Hepatocyte (in vitro differentiated cells): ENCODE measurements at places on chromosomes 12 and 14. TPM values are rescaled to one million over a fixed set of nuclear protein-coding genes. Genes with fewer than 3 reads are reported as not detected.

DNA sequence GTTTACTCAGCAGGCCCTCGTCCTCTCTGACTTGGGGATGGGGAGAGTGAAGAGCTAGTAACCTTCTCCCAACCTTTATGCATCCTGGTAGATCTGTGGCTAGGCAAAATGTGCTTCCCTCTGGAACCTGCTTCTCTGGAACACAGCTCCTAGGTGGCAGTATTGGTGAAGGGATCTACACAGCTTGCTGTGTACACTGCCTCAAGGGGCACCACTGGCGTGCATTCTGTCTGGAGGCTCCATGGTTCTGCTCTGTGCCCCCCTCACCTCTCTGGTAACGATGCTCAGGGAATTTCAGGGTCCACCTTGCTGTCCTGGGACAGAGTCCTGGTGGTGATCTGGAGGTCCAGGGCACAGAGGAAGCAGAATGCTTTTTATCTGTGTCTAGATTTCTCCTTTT lies 43.5 kb upstream of the KCNA5 start:
- no peak for DNase-seq
- no peak overlapping the region for H3K4me3 ChIP-seq
- no peak overlapping the region for H3K27ac ChIP-seq
- no peaks in the 10 kb centered on the region for H3K4me1 ChIP-seq
- no peaks in the 10 kb centered on the region for H3K36me3 ChIP-seq

- H3K27me3 ChIP-seq: no peaks in the 10 kb centered on the region
- H3K4me1 ChIP-seq: no peaks in the 10 kb centered on the region
- H3K4me3 ChIP-seq: no peak overlapping the region
- no peak for DNase-seq
Measured at GRCh38 chr14:44804391-44804790, 157.4 kb downstream of the KLHL28 start.

DNA sequence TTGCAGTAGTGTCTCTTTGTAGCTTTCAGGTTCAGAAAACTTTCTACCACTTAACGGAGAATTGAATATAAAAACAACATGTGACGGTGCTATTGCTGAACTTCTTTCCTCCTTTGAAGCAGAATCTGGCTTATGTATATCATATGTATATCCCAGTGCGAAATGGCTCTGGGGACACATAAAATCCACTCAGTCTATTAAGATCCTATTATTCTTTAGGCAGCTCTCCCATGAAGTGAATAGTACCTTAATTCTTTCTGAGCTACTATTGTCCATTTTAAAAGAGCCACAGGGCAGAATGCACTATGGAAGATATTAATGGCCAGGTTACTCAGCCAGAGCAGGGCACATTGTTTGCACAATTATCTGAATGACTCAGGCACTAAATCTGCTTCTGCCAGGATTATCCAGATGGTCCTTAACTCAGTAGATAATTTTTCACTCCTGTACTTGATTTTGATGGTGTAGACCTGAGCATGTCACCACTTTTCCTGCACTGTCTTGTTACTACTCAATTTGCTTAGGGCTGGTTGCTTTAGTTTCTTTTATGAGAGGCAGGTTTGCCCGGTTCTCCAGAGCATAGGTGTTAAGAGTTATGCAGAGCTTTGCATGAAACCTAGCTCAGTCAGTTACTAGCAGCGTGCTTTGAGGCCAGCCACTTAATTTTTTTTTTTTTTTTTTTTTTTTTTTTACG lies 5.5 kb downstream of the CNTN1 start:
- H3K4me1 ChIP-seq: no peaks in the 10 kb centered on the region
- no peak for DNase-seq
- H3K27ac ChIP-seq: no peak overlapping the region
- H3K36me3 ChIP-seq: no peaks in the 10 kb centered on the region
- H3K4me3 ChIP-seq: no peak overlapping the region
- H3K27me3 ChIP-seq: peaks cover 37% of the 10 kb centered on the region

GRCh38 chr14:104286496-104286895 lies 148.1 kb downstream of the KIF26A start:
- H3K36me3 ChIP-seq: no peaks in the 10 kb centered on the region
- H3K4me3 ChIP-seq: no peak overlapping the region
- no peak overlapping the region for H3K27ac ChIP-seq
- peaks cover 10% of the 10 kb centered on the region for H3K4me1 ChIP-seq

- no peaks in the 10 kb centered on the region for H3K36me3 ChIP-seq
- no peak overlapping the region for H3K4me3 ChIP-seq
- no peak overlapping the region for H3K27ac ChIP-seq
Measured at GRCh38 chr14:48323665-48324064, 648.3 kb upstream of the MDGA2 start.

DNA sequence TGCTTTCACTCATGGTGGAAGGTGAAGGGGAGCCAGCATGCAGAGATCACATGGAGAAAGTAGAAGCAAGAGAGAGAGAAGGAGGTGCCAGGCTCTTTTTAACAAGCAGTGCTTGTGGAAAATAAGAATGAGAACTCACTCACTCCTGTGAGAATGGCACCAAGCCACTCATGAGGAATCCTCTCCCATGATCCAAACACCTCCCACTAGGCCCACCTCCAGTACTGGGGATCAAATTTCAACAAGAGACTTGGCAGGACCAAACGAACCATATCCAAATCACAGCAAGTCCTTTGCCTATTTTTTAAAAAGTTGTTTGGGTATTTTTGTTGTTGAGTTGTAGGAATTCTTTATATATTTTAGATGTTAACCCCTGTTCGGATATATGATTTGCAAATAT lies 245.9 kb upstream of the ARID2 start:
- no peaks in the 10 kb centered on the region for H3K27me3 ChIP-seq
- H3K27ac ChIP-seq: no peak overlapping the region

- no peaks in the 10 kb centered on the region for H3K27me3 ChIP-seq
- no peaks in the 10 kb centered on the region for H3K36me3 ChIP-seq
- H3K4me3 ChIP-seq: peak overlapping the region; percentile 74
- peak overlapping the region; percentile 94 for H3K27ac ChIP-seq
- DNase-seq: no peak
- peaks cover 16% of the 10 kb centered on the region for H3K4me1 ChIP-seq
Measured at GRCh38 chr14:73887318-73887616, 608 bp downstream of the ZNF410 start.

- H3K4me1 ChIP-seq: peaks cover 20% of the 10 kb centered on the region
- no peaks in the 10 kb centered on the region for H3K36me3 ChIP-seq
- H3K4me3 ChIP-seq: no peak overlapping the region
- H3K27ac ChIP-seq: peak overlapping the region; percentile 20
Measured at GRCh38 chr12:111410431-111411184, 4.9 kb downstream of the SH2B3 start.

DNA sequence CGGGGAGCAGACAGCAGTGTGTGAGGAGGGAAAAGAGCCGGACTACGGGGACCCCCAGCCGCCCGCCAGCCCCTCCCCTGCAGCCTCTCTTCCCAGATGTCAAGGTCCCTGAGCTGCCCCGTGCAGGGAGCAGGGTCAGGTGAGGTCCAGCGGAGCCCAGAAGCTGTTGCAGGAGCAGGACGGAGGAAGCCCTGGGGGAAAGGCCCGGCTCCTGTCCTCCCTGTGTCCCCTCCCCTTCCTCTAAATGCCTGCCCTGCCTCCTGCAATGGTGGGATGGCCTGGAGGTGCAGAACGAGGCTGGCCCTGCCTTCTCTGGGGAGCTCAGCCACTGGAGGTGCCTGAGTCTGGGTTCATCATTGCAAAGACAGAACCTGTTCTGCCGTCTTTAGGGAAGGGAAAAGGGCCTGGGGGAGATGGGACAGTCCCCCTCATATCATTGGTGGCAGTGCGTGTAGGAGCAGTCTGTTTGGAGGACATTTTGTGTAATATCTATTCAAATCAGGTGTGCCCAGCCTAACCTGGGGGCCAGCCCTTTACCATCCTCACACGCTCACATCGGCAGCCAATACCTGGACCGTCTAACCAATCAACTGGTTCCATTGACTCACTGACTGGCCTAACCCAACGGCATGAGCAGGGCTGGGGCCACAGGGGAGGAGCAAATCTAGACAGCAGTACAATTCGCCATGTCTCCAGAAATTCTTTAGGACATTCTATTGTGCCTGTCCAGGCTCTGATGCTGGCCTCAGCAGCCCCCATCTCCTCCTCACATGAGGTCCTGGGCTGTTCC lies 364.1 kb upstream of the SFSWAP start:
- H3K27me3 ChIP-seq: peaks cover 8% of the 10 kb centered on the region
- no peaks in the 10 kb centered on the region for H3K4me1 ChIP-seq
- H3K4me3 ChIP-seq: no peak overlapping the region
- no peak for DNase-seq
- H3K27ac ChIP-seq: no peak overlapping the region

DNA sequence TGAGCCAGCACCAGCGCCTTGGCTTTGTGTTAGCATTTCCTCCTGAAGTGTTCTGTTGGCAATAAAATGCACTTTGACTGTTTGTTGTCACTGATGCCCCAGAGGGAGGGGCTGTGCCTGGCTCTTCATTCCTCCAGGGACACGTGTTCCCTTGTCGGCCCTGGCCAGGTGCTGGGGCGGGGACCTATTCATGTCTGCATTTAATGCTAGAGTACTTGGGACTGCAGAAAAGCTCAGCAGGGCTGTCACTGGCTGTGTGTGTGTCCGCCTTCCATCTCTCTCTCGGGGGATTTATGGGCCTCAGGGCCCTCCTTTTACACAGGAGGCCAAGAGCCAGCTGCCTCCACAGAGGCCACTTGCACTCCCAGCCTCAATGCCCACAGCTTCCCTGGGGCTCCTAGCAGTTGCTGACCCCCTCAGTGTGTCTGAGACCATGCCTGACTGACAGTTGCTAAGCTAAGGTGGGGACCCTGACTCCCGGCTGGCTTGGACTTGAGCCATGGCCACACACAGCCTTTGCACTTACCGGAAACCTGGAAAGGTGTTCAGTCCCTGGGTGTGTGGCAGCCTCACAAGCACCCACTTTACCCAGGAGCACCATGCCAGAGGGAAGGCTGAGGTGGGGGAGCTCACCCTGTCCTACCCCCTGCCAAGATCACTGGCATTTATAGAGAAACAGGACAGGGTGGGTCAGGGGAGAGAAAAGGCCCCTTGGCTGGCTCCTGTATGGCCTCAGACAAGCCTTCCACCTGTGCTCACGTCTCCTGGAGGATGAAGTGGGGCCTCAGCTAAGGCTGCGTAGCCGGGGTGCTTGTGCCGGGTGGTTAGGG lies 27.8 kb downstream of the HIP1R start:
- H3K4me1 ChIP-seq: peaks cover 12% of the 10 kb centered on the region
- peak; percentile 88 for DNase-seq
- no peaks in the 10 kb centered on the region for H3K36me3 ChIP-seq
- H3K4me3 ChIP-seq: no peak overlapping the region
- peak overlapping the region; percentile 80 for H3K27ac ChIP-seq

DNA sequence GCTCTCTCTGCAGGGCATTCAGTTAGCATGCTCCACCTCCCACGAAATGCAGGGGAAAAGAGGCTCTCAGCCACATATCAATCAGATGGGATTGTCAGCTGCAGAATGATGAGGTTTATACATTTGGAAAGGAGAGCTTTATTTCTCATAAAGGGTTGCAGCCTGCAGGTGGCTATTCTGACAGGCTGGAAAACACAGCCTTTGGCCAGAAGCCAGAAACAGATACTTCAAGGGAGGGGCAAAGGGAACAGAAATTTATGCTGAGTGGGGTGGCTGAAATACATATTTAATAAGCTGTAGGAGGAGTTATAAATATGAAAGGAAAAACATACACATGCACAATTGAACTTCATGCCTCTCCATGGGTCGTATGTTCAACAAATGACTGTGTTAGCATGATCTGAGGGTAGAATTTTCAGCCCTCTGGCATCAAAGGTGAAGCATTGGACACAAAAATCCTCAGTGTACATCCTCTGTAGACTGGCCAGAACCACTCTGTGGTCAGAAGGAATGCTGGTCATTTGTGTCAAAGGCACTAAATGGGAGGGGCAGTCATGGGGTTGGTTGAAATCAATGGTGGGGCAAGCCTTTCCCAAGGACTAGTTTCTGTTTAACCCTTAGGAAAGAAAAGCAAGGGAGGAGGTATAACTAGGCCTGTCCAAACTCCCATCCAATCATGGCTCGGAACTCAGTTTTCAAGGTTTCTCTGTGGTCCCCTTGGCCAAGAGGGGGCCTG lies 62.4 kb downstream of the TMX1 start:
- peaks cover 4% of the 10 kb centered on the region for H3K4me1 ChIP-seq
- H3K4me3 ChIP-seq: no peak overlapping the region
- H3K36me3 ChIP-seq: no peaks in the 10 kb centered on the region
- H3K27me3 ChIP-seq: no peaks in the 10 kb centered on the region

Gene STYK1
- 0.48 and 3.6 TPM in 2 replicates for total RNA-seq

Gene LBHD2
- not detected in 2 replicates for total RNA-seq

Gene MLXIP
- 5.6 and 11.5 TPM in 2 replicates for total RNA-seq

Gene GYS2
- 0.27 and 0.88 TPM in 2 replicates for total RNA-seq

Gene ARPC3
- total RNA-seq: 419 and 585 TPM in 2 replicates
